Posterior cingulate gyrus (tissue), 11 donors: ENCODE measurements at places on chromosomes 16 and 17.

DNA sequence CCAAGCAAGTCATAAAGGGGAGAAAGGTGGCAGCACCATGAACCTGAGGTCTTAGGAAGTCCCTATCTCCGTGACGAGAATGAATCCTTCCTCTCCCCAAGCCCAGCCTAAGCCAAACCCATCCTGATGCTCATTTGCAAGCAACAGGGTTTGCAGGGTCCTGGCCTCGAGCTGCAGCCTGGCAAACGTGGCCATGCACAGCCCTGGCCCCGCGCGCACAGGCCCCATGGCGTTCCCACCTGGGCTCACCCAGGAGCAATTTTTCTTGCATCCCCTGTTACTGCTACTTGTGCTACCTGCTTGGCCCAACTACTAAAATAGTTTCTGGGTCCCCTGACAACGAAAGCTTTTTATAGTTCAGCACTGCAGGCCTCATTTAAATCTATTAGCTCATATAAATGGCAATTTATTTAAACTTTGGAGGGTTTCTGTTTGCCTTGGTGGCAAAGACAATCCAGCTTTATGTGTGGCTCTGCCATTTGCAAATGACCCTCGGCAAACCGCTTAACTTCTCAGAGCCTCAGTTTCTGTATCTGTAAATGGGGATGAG lies 141.5 kb downstream of the C16orf78 start:
- DNase-seq: no peak

DNA sequence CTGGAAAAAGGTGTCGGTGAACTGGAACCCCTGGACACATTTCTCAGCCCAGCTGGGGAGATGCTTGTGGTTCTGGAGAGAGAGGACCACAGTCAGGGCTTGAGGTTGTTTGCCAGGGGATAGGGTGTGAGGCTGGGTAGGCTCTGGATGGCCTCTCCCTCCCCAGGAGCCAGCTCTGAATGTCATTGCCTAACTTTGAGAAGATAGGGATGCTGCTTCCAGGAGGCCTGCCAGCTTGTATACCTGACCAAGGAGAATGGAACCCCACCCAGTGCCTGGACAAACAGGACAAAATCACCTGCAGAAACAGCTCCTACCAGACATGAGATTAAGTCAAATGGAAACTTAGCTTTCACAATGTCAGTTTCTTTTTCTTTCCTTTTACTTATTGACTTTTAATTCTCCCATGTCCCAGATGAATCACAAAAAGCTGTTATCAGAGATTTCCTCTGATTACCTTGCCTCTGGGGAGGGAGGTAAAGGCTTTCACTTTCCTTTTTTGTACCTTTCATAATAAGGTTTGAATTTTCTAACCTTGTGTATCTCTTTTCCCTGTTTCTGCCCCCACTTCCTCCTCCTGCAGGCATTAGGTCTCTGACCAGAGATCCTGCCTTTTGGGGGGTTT lies 29.8 kb upstream of the PLLP start:
- DNase-seq: no peak

DNA sequence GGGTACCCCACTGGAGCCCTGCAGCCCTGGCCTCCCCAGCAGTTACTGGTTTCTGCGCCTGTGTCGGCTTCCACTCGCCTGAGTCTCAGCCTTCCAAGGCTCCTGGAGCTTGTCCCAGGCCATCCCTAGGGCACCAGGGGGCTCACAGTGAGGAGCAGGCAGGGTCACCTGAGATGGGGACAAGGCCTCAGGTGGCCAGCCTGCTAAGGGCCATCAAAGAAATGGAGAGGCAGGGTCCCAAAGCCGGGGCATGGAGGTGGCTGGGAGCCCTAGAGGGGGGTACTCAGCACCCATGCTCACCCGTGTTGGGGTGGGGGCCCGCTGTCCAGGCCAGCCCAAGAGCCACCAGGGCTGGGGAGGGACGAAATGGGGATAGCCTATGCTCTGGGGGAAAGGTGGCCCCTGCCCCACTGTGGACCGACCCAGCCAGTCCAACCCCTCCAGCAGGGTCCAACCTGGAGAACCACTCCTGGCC lies 1.3 kb downstream of the FASN start:
- no peak for DNase-seq

DNA sequence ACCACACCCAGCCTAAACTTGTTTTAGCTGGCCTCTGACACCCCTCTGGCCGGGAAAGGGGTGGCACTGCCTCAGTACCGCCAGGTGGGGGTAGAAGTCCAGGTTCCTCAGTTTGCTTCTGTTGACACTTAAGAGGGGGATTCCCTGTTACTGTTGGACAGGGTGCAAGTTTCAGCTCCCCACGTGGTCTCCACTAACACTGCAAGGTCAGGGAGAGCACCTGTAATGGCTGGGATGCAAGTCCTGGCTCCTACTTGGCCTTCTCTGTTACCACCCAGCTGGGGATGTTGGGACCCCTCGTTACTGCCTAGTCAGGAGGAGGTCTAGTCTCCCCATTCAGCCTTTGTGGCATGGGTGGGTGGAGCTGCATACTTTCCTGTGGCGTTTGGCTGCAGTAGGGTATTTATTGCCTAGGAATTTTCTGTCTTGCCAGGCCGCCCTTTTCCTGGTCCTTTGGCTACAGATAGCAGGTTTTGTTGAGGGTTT lies 10.6 kb upstream of the MFAP4 start:
- DNase-seq: no peak

DNA sequence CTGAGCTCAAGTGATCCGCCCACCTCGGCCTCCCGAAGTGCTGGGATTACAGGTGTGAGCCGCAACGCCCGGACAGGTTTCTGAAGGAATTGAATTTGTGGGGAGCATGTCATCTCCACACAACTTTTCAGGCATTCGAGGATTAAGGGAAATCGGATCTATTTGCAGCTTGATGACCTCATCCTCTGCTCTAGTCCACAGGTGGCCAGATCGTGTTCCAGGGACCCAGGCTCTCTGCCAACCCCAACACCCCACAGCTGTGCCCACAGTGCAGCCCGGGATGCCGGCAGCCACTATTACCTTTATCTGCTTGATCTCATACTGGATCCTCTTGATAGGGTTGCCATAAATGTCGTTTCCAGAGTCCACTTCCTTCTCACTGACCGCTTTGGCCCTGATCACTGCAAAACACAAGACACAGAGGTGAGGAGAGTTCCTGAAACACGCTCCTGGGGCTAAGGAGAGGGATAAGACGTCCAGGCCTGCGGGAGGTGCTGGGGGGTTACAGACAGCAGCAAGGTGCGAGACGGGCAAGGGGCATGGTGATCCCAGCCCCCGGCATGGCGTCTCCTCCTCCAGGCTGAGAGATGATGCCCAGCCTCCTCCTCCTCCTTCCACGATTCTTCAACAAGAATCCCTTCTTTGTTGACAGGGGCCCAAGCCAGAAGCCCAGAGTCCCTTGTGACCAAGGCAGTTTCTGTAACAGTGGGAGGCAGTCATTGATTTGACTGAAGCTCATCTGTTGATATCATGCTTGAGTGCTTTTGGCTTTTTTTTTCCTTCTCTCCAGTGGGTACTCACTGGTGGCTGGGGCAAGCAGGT lies 29.3 kb downstream of the CEP295NL start:
- no peak for DNase-seq

- no peak for DNase-seq
Measured at GRCh38 chr17:68698746-68699145, 97.6 kb upstream of the FAM20A start.

GRCh38 chr17:47987240-47987835 lies 16.4 kb downstream of the CDK5RAP3 start:
- DNase-seq: no peak

- DNase-seq: peak; percentile 69
Measured at GRCh38 chr17:77036841-77037381, 103.9 kb upstream of the SEC14L1 start.

DNA sequence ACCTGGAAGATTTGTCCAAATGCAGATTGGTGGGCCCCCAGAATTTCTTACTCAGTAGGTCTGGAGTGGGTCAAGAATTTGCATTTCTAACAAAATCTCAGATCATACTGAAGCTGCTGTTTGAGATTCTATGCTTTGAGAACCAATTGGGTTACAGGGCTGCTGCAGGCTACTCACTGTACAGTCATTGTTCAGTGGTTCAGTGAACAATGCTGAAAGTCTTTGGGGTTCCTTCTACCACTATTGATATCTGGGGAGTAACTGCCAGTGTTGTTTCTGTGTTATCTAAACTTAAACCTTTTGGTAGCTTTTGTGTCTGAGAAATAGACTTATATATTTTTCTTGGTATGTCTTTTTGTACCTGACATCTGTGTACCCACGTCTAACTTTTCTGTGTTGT lies 187.5 kb downstream of the TANC2 start:
- no peak for DNase-seq

DNA sequence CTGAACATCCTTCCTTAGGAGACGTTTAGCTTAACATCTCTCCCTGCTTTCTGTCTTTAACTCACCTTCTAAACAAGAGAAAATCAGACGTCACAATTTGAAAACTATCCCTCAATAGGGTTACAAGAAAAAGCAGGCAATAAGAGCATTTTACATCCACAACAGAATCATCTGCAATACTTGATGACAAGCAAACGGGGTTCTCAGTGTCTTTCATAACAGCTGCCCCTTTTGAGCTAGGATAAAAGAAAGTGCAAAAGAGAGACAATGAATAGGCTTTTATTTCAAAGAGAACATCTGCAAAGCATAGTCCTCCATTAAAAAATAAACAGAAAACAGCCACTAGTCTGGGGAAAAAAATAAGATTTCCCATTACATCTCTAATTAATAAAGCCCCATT lies 13.2 kb downstream of the XYLT1 start:
- no peak for DNase-seq

DNA sequence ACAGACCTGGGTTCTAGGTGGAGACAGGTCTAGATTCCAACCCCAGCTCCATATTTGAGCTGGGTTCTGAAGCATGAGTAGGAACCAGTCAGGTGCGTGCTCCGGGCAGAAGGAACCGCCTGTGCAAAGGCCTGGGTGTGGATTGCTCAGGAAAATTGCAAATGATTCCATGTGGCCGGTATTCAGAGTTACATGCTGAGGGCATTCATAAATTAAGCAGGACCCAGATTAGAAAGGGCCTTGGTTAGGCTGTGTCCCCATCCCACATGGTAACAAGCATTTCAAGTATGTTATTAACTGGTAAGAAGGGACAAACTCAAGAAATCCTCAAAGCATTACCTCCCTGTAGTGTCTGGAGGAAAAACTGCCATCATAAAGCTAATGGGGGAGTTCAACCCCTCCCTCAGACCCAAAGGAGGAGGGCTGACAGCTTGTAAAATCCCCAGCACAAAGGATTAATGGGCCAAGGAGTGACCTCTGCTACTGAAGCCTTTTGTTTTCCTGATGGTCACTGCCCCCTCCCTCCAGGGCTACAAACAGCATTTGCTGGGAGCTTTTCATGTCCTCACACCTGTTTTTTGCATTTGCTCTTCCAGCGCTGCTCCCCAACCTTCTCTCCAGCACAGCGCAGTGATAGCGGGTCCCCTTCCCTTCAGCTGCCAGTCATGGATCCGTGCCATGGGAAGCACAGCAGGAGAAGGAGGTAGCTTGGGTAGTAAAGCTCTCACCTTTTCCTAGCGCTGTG lies 218.0 kb downstream of the C16orf95 start:
- no peak for DNase-seq

GRCh38 chr17:37828651-37829124 lies 83.8 kb upstream of the HNF1B start:
- no peak for DNase-seq

DNA sequence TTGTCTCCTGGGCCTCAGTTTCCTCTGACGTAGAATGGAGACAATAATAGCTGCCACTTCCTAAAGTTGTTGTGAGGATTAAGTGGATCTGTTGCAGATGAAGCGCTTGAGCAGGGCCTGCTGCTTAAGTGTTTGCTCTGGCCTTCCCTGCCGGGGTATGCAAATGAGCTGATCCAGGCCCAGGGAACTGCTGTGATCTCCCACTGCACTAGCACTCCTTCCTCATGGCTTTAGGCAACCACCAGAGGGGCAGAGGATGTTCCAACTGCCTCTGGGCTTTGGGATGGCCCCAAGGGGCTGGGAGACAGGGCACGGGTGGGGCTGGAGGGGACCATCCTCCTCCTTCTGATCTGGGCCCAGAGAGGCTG lies 6.2 kb downstream of the SBK1 start:
- peak; percentile 70 for DNase-seq

GRCh38 chr16:38941-39892 lies 14.2 kb downstream of the POLR3K start:
- no peak for DNase-seq

DNA sequence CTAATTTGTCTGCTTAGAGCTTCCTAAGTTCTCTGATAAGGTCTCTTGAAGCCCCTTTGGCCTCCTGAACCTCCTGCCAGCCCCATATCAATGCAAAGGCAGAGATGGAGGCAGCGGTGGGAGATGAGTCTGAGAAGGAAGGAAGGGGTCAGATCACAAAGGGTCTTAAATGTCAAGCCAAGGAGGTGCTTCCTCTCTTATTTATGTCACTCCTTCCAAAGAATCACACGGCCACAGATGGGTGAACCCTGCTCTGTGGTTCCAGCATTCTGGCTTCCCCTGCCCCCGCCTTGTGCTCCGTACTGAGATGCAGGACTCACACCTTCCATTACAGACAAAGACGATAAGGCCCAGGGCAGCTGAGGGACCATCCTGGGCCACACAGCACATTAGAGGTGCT lies 96.3 kb downstream of the GSG1L start:
- DNase-seq: no peak

- DNase-seq: peak; percentile 20
Measured at GRCh38 chr17:75695141-75695829, 26.0 kb upstream of the ITGB4 start.

- DNase-seq: no peak
Measured at GRCh38 chr16:46613352-46613751, 7.8 kb downstream of the SHCBP1 start.

GRCh38 chr17:67055811-67056745 lies 11.7 kb downstream of the CACNG1 start:
- DNase-seq: no peak

DNA sequence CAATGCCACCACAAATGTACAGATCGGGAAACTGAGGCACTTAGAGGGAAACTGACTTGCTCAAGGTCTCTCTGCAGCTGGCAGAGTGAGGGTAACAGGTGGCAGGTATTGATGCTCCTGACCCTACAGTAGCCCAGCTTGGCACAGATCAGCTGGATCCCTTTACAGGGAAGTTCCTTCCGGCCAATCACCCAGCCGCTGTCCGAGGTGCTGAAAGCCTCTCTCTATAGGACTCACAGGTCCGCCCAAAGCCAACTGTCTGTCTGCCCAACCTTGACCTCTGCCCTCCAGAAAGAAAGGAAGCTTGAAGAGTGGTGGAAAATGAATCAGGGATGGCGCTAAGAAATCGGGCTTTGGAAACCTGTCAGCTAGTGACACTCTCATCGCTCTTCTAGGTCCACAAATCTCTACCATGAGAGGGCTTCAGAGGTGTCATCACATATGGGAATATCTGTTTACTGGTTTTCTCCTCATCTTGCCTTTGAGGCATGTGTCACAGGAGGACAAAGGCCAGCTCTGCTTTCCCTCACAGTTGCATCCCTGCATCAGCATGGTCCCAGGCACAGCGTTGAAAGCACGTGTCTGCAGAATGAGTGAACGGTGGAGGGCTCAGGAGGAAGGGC lies 246.2 kb downstream of the KATNIP start:
- no peak for DNase-seq

DNA sequence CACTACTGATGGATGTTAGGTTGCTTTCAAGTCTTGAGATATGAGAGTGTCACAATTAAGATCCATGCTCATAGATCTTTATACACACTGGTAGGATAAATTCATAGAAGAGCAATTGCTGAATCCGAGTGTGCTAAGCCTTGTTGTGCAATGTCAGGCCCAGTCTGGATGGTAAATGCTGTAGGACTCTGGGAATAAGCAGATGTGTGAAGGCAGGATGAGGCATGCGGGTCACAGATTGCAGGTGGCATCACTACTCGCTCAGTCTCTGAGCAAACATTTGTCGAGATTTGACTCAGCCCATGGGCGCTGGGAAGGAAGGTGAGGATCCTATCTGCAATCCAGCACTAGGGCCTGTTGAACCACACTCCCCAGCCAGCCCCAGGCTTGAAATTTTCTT lies 40.7 kb downstream of the TMEM186 start:
- no peak for DNase-seq

- no peak for DNase-seq
Measured at GRCh38 chr16:48462106-48462740, 77.0 kb upstream of the SIAH1 start.
